ENCODE measurements at places on chromosomes 3 and 15.
A peak's percentile ranks its signal among the peaks of the same experiment; 100 is the strongest.

DNA sequence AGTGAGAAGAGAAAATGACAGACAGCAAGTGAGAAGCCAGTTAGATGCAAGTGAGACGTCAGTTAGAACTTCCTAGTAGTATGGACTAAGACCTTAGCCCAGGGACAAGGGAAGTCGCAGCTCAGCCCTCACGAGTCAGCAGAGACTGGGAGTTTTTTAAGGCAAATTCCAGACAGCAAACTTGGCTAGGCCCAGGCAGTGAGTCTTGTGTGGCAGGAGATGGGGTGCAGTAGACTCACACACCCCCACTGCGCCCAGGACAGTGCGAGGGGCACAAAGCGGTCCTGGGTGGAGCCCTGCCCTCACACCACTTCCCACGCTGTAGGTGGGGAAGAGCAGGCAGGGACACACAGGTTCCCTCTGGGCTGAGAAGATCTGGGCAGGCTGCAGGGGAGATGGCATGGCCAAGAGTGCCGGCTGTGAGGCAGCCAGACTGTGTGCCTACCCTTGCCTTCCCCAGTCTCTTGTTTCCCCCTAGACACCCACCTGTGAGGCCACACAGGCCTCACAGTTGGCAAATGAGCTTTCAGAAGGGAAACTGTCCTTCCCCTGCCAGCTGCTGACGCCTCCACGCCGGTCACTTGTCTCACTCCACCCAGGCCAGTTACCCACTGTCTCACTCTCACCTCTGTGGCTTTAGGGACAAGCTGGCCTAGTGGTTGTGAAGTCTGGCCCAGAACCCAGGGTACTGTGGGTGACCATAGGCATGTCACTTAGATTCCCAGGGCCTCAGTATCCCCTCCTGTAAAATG is 13.7 kb upstream of the PRKCD start:
- no peak for DNase-seq

DNA sequence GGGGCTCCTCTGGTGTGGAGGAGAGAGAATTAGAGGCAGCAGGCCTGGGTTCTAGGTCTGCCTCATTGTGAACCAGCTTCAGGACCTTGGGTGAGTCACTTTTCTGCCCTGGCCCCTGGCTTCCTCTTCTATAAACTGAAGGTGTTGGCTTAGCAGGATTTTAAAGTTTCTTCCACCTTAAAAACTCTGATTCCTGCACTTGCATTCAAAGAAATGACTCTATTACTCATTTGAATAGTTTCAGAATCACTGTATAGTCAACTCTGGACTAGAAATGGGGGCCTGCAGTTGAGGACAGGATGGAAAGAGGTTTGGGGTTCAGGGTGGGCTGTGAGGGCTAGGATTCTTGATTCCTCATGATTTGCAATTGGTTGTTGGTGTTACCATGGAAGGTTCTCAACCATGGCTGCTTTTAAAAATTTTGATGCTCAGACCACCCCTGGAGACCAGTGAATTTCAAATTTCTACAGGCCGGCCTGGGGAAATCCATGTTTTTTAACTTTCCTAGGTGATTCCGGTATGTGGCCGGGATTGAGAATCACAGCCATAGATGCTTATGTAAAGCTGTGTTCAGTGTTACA is 19.9 kb downstream of the SMAD3 start:
- DNase-seq, result no peak

DNA sequence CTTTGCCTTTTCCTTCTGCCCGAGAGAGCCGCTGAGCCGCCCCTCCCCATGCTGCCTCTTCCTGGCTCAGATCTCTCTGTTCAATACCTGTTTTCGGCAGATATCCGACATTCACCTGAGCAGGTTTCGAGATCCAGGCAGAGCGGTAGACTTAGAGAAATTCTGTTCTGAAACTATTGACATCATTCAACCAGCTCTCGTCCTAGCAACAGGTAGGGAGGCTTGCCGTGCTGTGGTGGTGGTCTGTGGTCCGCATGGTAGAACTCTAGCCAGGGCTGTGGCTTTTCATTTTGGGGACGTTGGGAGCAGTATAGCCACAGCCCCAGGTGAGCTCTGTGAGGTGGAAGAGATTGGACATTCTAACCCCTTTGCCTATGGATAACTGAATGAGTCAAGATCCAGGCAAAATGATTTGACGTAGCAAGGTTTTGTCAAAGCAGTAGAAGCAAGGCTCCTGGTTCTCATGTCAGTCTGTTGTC is 810 bp downstream of the TMEM62 start:
- DNase-seq, result no peak

DNA sequence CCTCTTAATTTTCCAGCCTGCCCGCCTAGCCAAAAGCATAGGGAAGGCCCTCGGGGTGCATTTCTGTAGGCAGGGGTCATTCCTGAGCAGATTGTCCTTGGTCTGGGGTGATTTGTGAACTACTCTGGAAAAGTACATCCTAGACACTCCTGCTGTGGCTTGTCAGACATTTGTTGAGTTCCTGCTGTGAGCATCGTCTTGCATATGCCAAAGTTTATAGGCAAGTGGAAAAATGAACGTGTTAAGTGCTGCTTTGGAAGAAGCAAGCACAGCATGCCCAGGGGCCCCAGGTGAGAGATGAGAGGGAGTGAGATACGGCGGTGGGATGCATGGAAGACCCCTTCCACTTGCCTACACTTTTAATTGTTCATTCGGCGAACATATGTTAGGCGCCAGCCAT is 237.7 kb upstream of the ST8SIA2 start:
- DNase-seq, result no peak

DNA sequence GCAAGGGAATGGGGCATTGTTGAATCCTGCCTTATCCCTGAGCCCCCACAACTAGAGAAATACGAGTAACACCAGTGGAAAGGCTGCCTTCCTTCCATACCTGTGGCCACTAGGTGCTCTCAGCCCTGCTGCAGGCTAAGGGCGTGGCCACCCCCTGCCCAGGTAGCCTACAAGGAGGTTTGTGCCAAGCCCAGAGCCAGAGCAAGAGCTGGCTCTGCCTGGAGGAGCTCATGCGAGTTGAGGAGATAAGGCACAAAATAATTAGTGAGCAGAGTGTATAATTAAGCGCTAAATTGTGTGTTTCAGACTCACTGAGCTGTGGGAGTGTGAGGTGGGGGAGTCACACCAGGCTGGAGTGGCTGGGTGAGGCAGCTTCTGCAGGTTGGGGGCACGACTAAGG is 49.2 kb downstream of the TPRA1 start:
- no peak for DNase-seq

- no peak for DNase-seq
These were observed 99.1 kb upstream of the SLC6A11 start for GRCh38 chr3:10716964-10717363.

- no peak for DNase-seq
These were observed 41.7 kb upstream of the ANP32A start for GRCh38 chr15:68862415-68862814.

DNA sequence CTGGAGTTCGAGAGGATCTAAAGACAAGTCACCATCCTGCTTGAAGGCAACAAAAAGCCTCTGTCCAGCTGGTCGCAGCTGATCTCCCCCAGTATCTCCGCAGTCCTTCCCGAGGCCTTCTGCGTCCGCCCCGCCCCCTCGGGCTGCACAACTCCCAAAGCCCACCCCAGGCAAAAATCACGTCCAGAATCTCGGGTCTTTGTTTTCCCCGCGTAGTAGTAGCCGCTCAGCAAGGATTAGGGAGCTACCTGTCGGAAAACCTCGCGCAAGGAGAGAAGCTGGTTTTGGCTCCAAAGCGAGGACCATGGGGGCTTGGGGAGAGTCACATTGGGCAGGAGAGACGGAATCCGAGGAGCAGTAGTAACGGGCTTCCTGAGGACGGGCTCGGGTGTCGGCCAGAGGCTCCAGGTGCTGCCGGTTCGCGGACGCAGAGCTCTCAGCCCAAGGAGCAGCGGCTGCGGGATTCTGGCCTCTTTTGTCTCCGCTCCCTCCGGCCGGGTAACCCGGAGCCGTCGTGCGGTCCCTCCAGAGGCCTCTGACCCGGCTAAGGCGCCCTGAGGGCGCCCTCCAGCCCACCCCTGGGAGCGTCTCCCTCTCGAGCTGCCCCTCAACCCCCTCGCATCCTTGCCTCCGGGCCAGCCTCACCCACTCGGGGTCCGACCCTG is 401 bp downstream of the ZSCAN29 start:
- peak; percentile 59 for DNase-seq

DNA sequence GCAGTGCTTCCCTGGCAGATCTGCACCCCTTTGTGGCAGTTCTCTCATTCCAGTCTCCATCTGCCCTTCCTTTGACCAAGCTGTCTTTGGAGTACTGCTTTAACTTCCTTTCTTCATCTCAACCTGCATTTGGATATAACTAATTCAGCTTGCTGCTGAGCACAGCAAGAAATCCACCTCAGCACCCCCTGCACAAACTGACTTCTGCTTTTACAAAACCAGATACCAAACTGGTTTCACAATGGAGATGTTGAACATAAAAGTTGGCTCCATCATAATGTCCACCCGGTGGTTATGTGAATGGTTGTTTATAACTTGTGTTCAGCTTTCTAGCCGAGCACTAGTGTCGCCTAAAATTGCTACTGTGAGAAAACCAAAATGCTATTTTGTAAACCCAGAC is 341.1 kb upstream of the SEMA6D start:
- no peak for DNase-seq

GRCh38 chr3:146493221-146493620 is 23.9 kb upstream of the PLSCR2 start:
- DNase-seq, result no peak

GRCh38 chr3:112561484-112561733 is 353 bp downstream of the ATG3 start:
- DNase-seq, result no peak

GRCh38 chr15:74208901-74209559 is 6.4 kb upstream of the STRA6 start:
- peak; percentile 54 for DNase-seq

DNA sequence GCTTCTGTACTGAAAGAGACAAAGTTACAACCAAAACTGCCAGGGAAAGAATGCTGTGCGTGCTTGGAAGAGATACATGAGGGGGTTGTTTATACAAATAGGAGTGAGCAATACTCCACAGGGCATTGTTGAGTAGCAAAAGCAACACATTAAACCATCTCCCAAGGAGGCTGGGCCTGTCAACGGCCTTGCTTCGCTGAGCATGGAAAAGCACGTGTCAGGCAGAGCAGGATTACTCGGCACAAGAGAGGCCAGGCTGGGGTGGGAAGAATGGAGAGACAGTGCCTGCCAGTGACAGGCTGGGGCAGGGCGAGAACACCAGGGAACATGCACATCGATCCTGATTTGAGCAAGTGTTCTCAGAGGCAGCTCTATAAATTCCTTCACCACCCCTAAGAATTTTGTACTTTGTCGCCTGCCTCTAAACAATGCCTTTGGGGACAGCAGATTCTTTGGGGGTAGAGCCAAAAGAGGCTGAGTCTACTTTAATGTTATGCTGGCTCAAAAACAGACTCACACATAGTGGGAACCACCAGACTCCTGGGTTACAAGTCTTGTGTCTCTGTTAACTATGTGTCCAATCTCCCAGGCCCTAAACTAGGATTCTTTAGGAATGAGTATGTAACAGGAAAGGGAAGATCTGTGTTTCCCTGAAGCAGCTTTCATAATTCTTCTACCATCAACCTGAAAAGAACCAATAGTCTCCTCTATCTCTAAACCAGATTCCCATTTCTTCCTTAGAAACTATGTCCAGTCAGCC is 67.2 kb downstream of the LIPC start:
- DNase-seq, result no peak

DNA sequence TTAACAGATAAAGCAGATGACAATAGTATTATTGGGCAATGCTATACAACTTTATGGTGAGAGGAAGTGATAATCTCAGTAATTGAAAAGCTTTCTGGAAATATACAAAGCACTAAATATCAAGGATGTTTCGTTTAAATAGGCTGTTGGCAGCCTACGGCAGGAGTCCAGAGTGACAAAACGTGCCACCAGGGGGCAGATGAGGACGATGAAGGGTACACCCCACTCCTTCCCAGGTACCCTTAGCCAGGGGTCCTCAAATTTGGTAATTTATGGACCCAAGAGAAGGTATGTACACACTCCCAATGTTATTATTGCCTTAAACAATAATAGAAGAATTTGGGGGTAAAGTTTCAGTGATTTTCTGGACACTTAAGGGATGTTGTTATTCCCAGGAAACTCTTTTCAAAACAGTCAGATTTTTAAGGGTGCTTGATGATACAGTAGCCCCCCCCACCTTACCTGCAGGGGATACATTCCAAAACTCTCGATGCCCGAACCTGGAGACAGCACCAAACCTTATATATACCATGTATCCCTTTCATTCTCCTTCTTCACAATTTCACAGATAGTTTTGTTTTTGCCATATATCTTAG is 1.4 kb upstream of the MAGEL2 start:
- DNase-seq, result peak; percentile 54

GRCh38 chr3:182108371-182108770 is 396.6 kb downstream of the SOX2 start:
- no peak for DNase-seq

- DNase-seq, result no peak
These were observed 51.8 kb downstream of the RGMA start for GRCh38 chr15:93036951-93037819.

GRCh38 chr3:66469220-66469640 is 31.6 kb downstream of the LRIG1 start:
- DNase-seq, result no peak

GRCh38 chr15:66939451-66940023 is 125.9 kb upstream of the SMAD3 start:
- DNase-seq, result no peak

All from K562 (cell line).